ENCODE measurements at places on chromosomes 5 and 9.

DNA sequence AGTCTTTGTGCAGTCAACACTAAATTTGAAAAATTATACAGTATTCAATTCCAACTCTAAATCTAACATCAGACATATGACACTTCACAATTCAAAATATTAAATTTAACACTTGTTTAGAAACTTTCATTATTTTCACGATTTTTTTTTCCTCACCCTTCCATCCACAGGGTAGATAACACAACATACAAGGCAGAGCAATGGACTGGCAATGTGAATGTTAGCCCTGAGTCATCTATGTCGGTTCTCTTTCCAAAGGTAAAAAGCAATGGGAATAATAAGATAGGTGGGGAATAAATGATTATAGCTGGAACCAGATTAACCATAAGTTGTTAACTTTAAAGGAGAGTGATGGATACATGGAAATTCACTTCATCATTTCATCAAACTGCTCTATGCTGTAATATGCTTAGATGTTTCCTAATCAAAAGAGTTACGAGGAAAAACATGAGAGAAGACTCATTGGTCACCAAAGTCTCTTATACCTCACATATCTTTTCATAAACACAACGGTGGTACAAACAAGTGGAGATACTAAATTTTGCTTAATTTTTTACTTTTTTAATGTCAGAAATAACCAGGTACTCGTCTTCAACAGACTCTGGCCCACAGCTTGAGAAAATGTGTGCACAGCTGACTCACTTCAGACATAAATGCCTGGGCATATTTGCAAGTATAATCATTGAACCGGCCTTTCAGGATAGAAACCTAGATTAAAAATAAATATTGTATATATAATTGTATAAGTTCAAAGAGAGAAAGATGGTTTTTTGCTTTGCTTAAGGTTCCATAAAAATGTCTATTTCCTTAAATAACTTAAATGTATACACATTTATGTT is 23.0 kb downstream of the RFX3 start:
- no peak for DNase-seq

GRCh38 chr5:74177961-74178360 is 462.6 kb downstream of the ENC1 start:
- DNase-seq, result no peak

GRCh38 chr9:79215821-79216220 is 355.9 kb upstream of the TLE4 start:
- DNase-seq, result no peak

DNA sequence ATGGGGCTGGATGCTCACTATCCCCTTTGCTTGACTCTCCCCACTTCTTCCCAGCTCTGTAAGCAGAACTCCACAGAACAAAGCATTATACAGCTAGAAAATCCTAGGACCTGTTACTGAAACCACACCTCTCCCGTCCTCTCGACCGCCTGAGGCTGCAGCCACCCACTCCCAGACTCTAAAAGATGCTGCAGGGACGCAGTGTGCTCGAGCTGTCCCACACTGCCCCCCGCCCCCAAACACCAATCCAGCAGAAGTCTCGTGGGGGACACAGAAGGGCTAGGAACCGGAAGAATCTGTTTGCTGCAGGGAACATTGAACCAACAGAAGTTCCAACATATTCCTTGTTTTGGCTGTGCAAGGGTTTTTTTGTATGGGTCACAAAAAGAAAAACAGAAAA is 7.6 kb downstream of the CAMK2A start:
- DNase-seq, result no peak

- DNase-seq, result no peak
These were observed 114.4 kb downstream of the VPS13A start for GRCh38 chr9:77291714-77292113.

DNA sequence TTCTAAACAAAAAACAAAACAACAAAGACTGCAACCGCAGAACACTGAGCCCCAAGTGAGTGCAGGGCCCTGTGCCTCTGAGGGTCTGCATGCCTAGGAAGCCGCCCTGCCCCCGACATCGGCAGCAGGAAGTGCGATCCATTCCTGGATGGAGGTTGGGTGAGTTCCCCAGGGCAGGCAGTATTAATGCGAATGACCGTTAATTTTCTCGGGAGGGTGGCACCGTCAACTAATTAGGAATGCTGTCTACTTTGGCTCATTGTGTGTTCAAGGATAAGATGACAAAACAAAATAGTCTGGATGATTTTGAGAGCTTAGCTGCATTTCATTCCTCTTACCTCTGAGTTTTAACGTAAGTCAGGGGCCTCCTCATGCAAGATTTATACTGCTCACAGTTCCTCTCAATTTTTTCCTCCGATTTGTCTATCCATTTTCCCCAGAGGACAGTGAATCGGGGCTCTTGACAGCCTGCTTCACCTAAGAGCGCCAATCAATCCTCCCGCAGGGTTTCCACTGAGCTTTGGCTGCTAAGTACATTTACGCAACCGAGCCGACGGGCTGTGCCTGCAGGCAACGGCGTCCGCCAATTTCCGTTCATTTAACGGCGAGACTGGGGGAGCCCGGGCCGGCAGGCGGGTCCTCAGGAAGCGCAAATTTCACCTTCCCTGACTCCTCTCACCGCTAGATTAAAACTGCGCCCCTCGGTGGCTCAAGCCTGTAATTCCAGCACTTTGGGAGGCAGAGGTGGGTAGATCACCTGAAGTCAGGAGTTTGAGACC is 2.9 kb upstream of the NXNL2 start:
- DNase-seq, result peak; percentile 57

DNA sequence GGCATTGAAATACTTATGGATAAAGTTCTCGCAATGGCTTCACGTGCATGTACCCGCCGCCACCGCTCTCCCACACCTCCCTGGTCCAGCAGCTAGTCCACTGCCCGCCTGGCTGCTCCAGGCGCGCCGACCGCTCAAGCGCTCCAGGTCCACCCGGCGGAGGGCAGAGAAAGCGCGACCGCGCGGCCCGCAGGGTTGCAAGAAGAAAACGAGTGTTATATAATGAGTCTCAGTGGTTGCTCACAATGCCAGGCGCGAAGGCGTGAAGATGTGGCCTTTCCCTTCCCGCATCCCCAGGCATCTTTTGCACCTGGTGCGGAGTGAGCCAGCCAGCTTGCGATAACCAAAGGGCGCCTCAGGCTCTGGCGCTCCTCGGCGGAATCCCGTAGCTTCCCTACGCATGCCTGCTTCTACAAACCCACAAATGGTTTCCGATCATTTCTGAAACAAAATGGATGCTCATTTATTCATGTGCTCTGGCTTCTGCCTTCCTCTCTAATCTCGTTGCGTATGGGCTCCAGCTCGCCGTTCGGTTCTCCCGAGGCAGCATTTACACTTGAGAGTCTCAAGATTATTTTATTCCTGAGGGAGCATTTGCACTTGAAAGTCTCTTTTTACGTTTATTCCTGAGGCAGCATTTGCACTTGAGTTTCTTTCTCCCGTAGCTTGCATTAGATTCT is 25.7 kb downstream of the CDKN2A start:
- DNase-seq, result no peak

Measured in right cardiac atrium (tissue), 5 donors.